ENCODE measurements at places on chromosomes 3 and 15. TPM values are rescaled to one million over a fixed set of nuclear protein-coding genes. Genes with fewer than 3 reads are reported as not detected.

CEP19 gene
- total RNA-seq = 4.0 TPM

CCDC174 gene
- 30.2 TPM for total RNA-seq

ROBO1 gene
- total RNA-seq = 3.1 TPM

MUC20 gene
- 4.6 TPM for total RNA-seq

KBTBD12 gene
- 0.16 TPM for total RNA-seq

KIF15 gene
- total RNA-seq = 2.4 TPM

CLRN1 gene
- not detected for total RNA-seq

LRRC31 gene
- total RNA-seq = not detected

ENTPD3 gene
- total RNA-seq = not detected

CTXN2 gene
- total RNA-seq = not detected

DUOXA1 gene
- total RNA-seq = 0.15 TPM

ST3GAL6 gene
- not detected for total RNA-seq

RNU5B-1 gene
- 32.5 TPM for total RNA-seq

ACAN gene
- not detected for total RNA-seq

HIGD1A gene
- total RNA-seq = 35.9 TPM

CPNE9 gene
- 0.20 TPM for total RNA-seq

TGM4 gene
- total RNA-seq = not detected

ARPIN gene
- not detected for total RNA-seq

All from activated B cell treated with CpG ODN at 0.5 μM for 24 hours (primary cell).